ENCODE measurements at places on chromosomes 2 and 18. TPM values are rescaled to one million over a fixed set of nuclear protein-coding genes. Genes with fewer than 3 reads are reported as not detected.

Gene STPG4
- not detected for total RNA-seq

- H3K27ac ChIP-seq, result no peak overlapping the region
- H3K4me1 ChIP-seq, result peaks cover 18% of the 10 kb centered on the region
- H3K36me3 ChIP-seq, result peaks cover 23% of the 10 kb centered on the region
- no peak for DNase-seq
Observed at GRCh38 chr2:74066491-74067203, 81.1 kb downstream of the BOLA3 start.

DNA sequence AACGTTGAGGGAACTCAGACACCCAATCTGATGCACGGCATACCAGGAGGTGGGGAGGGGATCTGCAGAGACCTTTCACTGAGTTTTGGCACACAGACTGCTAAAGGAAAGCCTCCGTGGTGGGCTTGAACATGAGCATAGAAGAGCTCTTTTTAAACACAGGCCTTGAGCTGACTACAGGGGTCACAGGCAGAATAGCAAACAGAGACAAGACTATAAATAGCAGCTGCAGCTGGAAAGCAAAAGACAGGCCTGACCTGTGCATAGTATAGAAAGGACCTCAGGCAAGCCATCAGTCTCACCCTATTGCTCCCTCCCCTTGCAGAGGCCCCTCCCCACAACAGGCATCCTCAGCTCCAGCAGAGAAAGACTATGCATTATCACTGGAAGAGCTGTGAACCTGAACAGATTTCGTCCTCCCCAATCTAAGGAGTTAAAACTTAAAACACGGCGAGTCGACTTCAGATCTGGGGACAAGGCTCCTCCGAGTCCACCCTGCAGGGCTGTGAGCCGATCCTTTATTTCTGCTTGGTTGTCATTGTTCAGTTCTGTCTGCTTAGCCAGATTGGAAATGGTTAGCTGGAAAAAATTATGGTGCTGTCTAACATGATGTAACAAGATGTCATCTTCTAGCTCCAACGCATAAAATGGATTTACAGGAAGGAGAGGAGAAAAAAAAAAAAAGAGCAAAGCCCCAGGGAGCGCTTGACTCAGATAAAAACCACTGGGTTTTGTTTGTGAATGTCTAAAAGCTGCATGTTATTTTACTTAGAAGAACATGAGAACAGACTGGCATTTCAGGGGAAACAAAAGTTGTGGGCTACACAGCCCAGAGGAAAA is 25.2 kb upstream of the LCLAT1 start:
- H3K27ac ChIP-seq, result peak overlapping the region; percentile 97
- H3K4me1 ChIP-seq, result peaks cover 47% of the 10 kb centered on the region
- H3K4me3 ChIP-seq, result peak overlapping the region; percentile 68
- H3K36me3 ChIP-seq, result no peaks in the 10 kb centered on the region
- DNase-seq, result peak; percentile 44

GRCh38 chr2:149745396-149746230 is 158.0 kb upstream of the MMADHC start:
- DNase-seq, result no peak
- H3K4me1 ChIP-seq, result no peaks in the 10 kb centered on the region
- no peaks in the 10 kb centered on the region for H3K36me3 ChIP-seq
- H3K27me3 ChIP-seq, result peaks cover 5% of the 10 kb centered on the region
- no peak overlapping the region for H3K4me3 ChIP-seq
- H3K27ac ChIP-seq, result no peak overlapping the region

GRCh38 chr2:211957799-211958198 is 580.8 kb downstream of the ERBB4 start:
- no peaks in the 10 kb centered on the region for H3K27me3 ChIP-seq
- no peak overlapping the region for H3K4me3 ChIP-seq
- no peak overlapping the region for H3K27ac ChIP-seq
- H3K36me3 ChIP-seq, result no peaks in the 10 kb centered on the region
- no peak for DNase-seq

DNA sequence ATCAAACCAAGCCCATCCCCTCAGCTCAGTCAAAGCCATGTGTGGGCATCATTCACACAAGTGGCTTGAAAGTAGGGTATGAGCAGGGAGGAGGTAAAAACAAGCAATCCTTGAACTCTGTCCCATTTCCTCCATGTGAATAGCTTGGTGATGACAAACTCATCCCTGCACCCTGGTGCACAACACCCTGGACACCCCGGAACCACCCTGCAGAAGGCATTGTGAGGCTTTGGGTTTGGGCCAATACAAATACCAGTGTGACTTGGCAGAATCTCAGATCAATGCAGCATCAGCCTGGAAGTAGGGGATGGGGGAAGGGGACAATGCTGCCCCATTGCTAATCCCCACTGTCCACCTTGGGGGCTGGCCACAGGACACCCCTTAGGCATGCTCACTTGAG is 28.6 kb downstream of the TGFA start:
- no peak overlapping the region for H3K27ac ChIP-seq
- H3K27me3 ChIP-seq, result no peaks in the 10 kb centered on the region
- H3K36me3 ChIP-seq, result no peaks in the 10 kb centered on the region
- DNase-seq, result no peak

DNA sequence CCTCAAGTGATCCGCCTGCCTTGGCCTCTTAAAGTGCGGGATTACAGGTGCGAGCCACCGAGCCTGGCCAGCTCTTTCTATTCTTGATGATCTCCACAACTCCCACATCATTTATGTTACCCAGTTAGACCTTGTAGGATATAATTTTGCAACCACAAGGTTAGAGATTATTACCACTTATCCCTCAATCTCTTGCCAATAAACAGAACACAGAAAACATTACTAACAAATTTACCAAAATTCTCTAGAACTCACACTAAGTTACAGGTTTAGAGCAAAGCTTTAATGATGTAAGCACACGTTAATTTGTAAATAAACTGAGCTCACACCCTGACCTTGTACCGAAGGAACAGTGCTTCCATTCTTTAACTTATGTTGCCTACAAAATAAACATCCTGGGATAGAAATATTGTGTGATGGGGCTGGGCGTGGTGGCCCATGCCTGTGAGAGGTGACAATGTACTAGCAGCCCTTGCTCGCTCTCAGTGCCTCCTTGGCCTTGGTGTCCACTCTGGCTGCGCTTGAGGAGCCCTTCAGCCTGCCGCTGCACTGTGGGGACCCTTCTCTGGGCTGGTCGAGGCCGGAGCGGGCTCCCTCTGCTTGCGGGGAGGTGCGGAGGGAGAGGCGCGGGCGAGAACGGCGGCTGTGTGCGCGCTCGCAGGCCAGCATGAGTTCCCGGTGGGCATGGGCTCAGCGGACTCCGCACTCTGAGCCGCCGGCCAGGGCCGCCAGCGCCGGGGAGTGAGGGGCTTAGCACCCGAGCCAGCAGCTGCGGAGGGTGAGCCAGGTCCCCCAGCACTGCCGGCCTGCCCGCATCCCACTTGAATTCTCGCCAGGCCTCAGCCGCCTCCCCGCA is 42.1 kb upstream of the ITSN2 start:
- H3K4me1 ChIP-seq, result peaks cover 16% of the 10 kb centered on the region
- H3K36me3 ChIP-seq, result no peaks in the 10 kb centered on the region
- peaks cover 21% of the 10 kb centered on the region for H3K27me3 ChIP-seq
- H3K27ac ChIP-seq, result no peak overlapping the region

DNA sequence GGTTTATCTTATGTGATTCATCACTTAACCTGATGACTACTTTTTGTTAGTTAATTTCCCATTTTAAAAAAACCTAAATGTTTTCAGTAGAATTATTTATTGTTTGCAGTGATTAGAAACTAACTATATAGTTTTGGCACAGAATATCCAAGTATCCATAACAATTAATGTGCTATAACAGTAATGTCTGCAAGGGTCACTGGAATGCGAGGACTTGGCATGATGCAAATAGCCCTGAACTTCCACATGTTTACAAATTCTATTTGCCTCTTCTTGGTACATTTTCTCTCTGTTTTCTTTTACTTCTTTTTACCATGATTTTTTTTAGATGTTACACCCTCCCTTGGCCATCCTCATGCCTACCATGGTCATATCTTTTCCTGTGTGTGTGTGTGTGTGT is 49.3 kb upstream of the GALNT3 start:
- no peak overlapping the region for H3K4me3 ChIP-seq
- peaks cover 2% of the 10 kb centered on the region for H3K4me1 ChIP-seq
- DNase-seq, result no peak
- H3K36me3 ChIP-seq, result peaks cover 2% of the 10 kb centered on the region

DNA sequence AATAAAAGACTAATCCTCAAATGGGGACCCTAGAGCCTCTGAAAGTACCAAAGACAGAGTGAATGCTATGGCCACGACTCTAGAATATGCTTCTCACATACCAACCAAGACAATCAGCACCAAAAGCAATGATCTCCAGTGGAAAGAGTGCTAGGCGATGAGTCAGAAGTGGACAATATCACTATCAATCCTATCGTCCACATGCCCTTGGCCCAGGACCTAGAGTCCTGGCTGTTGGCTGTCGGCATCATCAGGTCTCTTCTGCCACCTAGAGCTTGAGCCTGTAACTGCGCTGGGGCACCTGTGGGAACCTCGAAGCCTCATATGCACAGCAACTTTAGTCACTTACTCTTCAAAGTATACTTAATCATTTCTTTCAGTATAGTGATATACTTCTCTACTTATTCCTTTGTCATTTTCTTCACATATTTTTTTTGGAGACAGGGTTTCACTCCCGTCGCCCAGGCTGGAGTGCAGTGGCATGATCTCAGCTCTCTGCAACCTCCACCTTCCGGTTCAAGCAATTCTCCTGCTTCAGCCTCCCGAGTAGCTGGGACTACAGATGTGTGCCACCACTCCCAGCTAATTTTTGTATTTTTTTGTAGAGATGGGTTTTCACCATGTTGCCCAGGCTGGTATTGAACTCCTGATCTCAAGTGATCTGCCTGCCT is 29.7 kb downstream of the NOL10 start:
- peak overlapping the region; percentile 68 for H3K27ac ChIP-seq
- peaks cover 22% of the 10 kb centered on the region for H3K4me1 ChIP-seq
- no peaks in the 10 kb centered on the region for H3K27me3 ChIP-seq
- no peak for DNase-seq
- H3K4me3 ChIP-seq, result no peak overlapping the region

DNA sequence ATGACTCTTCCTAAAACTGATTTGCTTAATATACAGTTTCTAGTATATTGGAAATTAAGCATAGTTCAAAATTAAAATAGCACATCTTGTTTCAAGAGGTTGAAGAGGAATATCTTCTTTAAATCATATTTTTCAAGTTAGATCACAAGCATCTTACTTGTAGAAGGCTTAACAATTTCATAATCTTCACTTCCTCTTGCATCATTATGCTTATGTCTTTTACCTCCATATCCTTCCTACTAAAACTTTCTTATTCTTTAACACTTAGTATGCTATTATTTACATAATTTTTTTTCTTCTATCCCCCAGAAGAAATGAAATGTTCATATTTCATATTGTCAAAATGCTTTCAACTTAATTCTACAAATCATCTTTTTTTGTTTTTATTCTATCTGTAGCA is 1354.9 kb upstream of the TMEFF2 start:
- no peak for DNase-seq
- H3K36me3 ChIP-seq, result no peaks in the 10 kb centered on the region
- no peak overlapping the region for H3K4me3 ChIP-seq
- H3K27ac ChIP-seq, result no peak overlapping the region
- no peaks in the 10 kb centered on the region for H3K4me1 ChIP-seq

- peak overlapping the region; percentile 74 for H3K27ac ChIP-seq
- peaks cover 22% of the 10 kb centered on the region for H3K4me1 ChIP-seq
- H3K27me3 ChIP-seq, result no peaks in the 10 kb centered on the region
- peaks cover 31% of the 10 kb centered on the region for H3K36me3 ChIP-seq
- H3K4me3 ChIP-seq, result no peak overlapping the region
Observed at GRCh38 chr2:197089655-197090054, 163.1 kb upstream of the PGAP1 start.

DNA sequence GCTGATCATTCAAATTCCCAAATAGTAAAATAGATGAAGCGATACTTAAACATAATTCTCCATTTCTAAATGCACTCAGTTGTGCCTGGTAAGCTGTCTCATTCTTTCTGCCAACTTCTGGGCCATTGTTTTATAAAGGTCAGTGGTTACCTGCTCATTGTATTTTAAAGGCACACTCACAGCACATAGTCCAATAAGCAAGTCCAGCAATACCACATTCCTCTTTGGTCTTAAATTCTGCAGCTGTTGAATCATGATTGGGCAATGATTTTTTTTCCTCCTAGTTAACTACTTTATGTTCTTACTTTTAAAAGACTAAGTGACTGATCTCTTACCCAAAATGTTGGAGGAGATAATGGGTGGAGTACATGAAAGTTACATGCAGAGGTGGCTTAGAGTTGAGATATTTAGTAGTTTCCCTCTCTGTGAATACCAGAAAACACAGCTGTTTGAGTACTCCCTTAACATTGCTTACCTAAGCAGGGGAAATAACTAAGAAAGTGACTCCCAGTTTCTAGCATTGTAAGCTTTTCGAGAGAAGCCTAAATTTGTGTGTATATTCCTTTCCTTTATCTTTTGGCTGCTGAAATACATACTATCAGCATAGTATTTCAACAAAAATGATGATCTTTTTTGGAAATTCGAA is 220.7 kb downstream of the CAMKMT start:
- no peaks in the 10 kb centered on the region for H3K27me3 ChIP-seq
- H3K4me3 ChIP-seq, result no peak overlapping the region
- no peak for DNase-seq
- peaks cover 43% of the 10 kb centered on the region for H3K4me1 ChIP-seq

DNA sequence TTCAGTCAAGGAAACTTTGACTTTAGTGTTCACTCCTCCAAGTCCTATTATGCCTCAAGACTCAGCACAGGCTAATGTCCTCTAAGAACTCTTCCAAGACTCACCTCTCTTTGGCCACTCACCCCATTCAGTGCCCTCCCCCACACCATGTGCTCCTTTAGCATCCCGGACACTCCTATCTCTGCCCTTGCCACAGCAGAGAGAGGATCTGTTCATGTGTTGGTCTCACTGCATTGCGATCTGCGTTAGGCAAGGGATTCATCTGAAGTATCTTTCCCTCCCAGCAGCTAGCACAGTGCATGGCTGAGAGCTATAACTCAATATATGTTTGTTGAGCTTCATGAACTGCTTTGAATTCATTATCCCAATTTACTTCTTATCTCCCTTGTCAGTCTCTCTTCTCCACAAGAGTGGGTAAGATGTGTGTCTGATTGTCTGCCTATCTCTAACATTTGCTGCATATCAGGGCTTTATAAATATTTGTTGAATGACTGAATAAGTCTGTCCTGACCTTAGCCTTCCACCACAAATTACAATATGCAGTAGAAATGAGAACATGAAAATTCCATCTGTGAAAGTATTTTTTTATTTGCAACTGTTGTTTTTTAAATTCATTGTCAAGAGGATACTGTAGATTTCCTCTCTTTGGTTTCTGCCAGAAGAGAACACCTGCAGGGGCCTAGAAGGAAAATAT is 179.9 kb upstream of the NCKAP5 start:
- DNase-seq, result no peak
- no peaks in the 10 kb centered on the region for H3K36me3 ChIP-seq
- H3K4me3 ChIP-seq, result no peak overlapping the region
- H3K27ac ChIP-seq, result no peak overlapping the region

DNA sequence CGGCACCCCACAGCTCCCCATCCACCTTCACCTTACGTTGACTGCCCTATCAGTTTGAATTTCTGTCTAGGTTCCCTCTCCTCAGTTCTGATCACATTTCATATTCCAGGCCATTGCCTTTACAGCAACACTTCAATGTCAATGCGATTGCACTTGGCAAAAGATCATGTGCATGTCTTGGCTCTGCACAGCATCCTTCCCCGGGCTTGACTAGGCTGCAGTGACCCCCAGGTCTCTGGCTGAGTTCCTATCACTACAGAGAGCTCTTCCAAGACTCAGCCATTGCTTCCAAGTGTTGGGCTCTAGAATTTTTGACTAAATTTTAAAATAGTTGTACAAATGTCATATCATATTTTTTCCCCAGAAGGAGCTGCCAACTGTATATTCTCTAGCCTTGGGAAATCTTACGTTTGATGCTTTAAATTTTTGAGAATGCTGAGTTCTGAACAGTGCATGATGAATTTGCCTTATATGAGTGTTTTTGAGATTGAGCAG is 103.8 kb upstream of the NEDD4L start:
- H3K27ac ChIP-seq, result no peak overlapping the region
- peaks cover 30% of the 10 kb centered on the region for H3K27me3 ChIP-seq
- DNase-seq, result no peak

Data from activated naive CD8-positive, alpha-beta T cell treated with anti-CD3 and anti-CD28 coated beads for 36 hours (primary cell).